ENCODE measurements at places on chromosomes 11 and 22. TPM values are rescaled to one million over a fixed set of nuclear protein-coding genes. Genes with fewer than 3 reads are reported as not detected.

Gene RAB39A
- total RNA-seq: not detected

Gene NRXN2
- total RNA-seq: 0.23 TPM

GRCh38 chr11:76747915-76748860, 35.0 kb upstream of the TSKU start:
- DNase-seq: no peak

DNA sequence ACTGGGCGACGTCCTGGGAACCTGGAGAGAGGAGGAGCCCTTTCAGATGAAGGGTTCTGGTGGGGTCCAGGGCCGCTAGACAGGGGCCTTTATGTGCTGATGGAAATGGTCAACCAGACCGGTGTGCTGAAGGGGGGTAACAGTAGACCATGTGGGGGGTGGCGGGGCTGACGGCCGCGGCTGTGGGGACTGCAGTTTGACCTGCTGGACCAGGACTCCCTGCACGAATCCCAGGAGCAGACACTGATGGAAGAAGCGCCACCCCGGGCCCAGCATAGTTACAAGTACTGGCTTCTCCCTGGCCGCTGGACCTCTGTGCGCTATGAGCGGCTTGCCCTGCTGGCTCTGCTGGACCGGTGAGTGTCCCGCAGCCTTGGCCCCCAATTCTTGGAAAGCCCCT, 6.4 kb downstream of the PCNX3 start:
- DNase-seq: no peak

GRCh38 chr11:1391165-1392075, 1.7 kb downstream of the BRSK2 start:
- DNase-seq: no peak

GRCh38 chr22:25025491-25026400, 73.2 kb downstream of the KIAA1671 start:
- DNase-seq: no peak

GRCh38 chr11:134557571-134558257, 145.7 kb upstream of the B3GAT1 start:
- no peak for DNase-seq

GRCh38 chr11:1852877-1853276, at the start of gene LSP1:
Gene LSP1 (plus strand): TSS chr11:1853084. CDS start chr11:1853145, 61 bp downstream.
- peak; percentile 84 for DNase-seq

- DNase-seq: no peak
Measured at GRCh38 chr22:40654522-40655167, 18.1 kb upstream of the MRTFA start.

Gene DNAJB7
- not detected for total RNA-seq

GRCh38 chr11:116576526-116576925, 196.3 kb downstream of the BUD13 start:
- no peak for DNase-seq

GRCh38 chr11:69277074-69277809, 16.7 kb upstream of the MYEOV start:
- DNase-seq: no peak

DNA sequence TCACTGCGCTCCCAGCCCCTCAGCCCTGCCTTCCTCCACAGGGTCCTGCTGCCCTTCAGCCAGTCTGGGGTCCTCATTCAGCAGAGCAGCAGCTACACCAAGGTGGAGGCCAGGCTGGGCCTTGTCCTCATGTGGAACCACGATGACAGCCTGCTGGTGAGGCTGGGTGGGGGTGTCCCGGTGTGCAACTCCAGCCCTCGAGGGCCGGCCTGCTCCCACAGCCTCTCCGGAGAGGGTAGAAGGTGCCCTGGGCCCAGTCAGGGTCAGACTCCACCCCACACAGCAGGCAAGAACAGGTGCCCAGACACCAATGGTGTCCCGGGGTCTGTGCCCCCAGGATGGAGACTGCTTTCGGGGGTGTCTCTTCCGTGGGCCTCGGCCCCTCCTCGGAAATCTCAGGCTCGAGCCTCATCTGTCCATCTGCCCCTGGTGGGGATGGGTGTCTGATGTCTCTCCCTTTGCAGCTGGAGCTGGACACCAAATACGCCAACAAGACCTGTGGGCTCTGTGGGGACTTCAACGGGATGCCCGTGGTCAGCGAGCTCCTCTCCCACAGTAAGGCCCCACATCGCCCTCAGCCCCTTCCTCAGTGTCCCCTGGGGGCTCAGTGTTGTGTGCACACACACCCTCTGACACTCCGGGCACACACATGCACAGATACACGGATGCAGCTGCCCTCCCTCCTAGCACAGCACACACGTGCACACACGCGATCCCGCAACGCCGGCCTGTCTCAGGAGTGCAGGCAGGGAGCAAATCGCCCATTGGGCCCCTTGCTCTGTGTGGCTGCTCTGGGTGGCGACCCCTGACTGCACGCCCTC, 4.9 kb downstream of the MUC5AC start:
- DNase-seq: no peak

DNA sequence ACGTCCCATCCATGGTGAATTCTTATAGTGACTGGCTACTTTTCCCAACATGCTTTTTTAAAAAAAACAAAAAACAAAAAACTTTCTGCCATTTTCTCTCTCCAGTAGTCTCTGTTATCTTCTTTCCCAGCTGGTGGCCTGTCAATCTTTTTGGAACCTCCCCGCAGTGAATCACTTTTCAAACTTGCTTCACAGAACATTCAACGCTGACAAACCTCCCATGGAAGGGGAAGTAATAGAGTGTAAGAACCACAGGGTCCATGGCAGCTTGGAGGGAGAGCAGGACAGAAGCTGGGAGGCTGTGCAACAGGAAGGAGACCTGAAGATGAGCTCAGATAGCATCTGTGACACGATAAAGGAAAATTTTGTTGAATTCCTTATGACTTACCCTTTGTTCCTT, 9.8 kb upstream of the CECR2 start:
- no peak for DNase-seq

GRCh38 chr11:28526406-28526751, 418.2 kb downstream of the METTL15 start:
- no peak for DNase-seq

DNA sequence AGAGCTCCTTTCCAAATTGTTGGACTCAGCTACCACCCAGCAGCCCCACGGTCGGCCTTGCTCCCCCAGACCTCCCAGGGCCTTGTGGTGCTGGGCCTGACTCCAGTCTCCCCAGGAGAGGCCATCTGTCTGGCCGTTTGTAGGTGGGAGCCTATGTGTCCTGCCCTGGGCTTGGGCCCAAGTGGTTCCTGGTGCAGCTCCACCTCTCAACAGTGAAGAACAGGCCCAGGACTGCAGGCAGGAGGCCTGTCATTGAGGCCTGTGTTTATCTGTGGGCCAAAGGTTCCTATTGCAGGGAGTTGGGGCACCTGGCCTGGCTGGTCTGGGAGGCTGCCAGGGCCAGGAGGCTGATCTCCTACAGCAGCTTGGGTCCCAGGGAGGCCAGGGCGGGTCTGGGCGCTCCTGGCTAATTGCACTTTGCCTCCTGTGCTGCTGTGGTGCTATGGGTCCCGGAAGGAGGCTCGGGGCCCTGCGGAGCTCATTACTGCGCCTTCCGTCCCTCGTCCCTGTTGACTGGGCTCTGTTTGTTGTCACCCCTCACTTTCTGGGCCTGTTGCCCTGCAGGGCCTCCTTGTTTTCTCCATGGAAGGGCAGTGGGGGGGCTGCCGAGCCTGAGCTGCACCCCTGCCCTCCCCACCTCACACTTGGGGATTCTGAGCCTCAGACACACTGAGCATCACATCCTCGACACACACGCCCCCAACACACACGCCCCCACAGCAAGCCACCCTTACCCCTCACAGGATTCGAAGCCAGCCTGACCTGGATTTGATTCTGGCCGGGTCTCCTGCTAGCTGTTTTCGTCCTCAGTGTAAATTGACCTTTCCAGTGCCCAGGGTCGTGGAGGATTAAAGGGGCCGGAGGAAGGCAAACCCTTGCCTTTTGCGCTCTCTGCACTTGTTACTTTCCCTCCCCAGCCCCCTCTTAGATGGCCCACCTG, 6.8 kb upstream of the OMP start:
- no peak for DNase-seq

GRCh38 chr11:62914416-62914815, 6.7 kb downstream of the CHRM1 start:
- DNase-seq: no peak

DNA sequence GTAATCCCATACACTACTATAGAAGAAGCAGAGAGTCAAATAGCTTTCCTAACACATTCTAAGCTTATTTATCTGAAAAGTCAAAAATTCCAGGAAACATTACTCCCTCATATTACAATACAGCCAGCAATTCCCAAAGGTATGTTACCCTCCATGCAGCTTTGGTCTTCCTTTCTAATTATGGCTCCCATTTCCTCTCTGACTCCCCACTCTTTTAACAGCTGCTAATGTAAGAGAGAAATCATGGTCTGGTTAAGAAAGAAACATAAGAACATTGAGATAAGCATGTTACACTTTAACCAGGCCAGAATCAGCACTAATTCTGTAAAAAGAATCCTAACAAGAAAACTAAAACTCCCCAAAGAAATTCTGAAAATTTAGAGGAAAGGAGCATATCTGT, 6.8 kb downstream of the PPP2R1B start:
- DNase-seq: no peak

Gene VSIG10L2
- not detected for total RNA-seq

Data from activated T-helper 1 cell treated with anti-CD3 and anti-CD28 coated beads, Interleukin-12 subunit alpha, Interleukin-12 subunit beta, Interleukin-2, Interleukin-4 antibody, amounts not matched to agents 30 ng/mL and 10 ng/mL and 1 ng/mL, durations not matched to agents 14 hours and 24 hours and 36 hours (primary cell).